ENCODE measurements at places on chromosomes 3 and 15.

DNA sequence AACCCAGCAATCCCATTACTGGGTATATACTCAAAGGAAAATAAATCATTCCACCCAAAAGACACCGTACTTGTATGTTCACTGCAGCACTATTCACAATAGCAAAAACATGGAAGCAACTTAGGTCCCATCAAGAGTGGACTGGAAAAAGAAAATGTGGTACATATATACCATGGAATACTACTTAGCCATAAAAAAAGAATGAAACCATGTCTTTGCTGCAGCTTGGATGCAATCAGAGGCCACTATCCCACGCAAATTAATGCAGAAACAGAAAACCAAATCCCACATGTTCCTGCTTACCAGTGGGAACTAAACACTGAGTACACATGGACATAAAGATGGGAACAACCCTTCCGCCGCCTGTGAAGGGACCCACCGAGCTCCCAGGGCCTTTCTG, 34.2 kb downstream of the UACA start:
- H3K27ac ChIP-seq, result no peak overlapping the region
- H3K27me3 ChIP-seq, result peaks cover 11% of the 10 kb centered on the region
- DNase-seq, result no peak
- H3K4me3 ChIP-seq, result no peak overlapping the region

DNA sequence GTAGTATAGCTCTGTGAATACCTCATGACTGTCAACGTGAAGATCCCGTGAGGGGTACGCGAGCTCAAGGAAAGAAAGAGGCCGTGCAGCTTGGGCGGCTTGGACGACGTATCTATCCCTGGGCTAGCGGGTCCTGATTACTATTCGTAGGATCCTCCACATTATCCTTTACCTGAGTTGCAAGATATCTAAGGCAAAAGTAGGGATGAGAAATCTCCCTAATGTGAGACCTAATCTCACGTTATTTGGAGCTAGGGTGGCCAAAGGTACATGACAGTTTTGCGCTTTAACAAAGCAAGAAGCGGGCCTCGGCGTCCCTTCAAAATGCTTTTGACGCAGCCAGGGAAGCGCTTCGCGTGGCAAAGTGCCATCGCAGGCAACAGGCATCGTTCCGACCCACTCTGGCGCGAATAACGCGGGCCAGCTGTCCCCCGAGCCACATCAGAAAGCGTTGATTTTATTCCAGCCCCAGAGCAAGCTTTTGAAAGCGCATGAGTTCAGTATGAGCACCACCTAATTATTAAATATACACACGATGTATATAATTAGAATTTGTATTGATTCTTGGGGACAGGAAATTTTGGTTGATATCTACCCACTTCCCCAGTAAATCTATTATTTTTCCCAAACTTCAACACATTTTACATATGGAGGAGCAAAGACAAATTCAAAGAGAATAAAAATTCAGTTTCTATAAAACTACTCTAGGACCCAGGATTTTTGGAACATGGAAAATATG, 2.5 kb upstream of the EOMES start:
- no peak for DNase-seq
- peaks cover 38% of the 10 kb centered on the region for H3K4me1 ChIP-seq
- H3K36me3 ChIP-seq, result no peaks in the 10 kb centered on the region
- no peak overlapping the region for H3K4me3 ChIP-seq

GRCh38 chr3:94500146-94500545, 437.3 kb downstream of the NSUN3 start:
- DNase-seq, result no peak
- H3K4me1 ChIP-seq, result no peaks in the 10 kb centered on the region
- no peak overlapping the region for H3K4me3 ChIP-seq
- no peak overlapping the region for H3K27ac ChIP-seq
- H3K27me3 ChIP-seq, result no peaks in the 10 kb centered on the region

DNA sequence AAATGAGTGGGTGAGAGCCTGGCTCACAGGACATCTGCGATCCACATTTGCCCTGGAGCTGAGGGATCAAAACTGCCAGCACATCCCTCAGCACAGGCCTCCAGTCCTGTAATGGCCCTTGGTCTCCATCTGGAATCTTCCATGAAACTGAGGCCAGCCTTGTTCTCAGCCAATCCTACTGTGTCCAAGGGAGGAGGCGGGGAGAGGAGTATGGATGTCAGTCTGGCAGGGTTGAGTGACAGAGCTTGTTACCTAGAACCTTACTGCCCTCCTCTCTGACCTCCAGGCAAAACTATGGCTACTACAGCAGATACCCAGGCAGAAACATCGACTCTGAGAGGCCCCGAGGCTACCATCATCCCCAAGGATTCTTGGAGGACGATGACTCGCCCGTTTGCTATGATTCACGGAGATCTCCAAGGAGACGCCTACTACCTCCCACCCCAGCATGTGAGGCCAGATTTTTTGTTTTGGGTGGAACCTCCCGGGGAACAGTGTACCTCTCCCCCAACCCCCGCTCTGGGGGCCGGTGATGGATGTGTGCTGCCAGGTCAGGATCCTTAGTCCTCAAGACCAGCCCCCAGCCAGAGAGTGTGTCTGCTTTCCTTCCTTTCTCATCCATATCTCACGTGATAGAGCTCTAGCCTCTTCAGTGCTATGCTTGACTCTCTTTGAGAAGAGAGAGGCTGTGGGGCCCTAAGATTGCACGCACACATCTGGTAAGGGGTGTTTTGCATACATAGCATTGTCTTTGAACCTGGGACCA, 41.3 kb downstream of the CHDH start:
- H3K4me3 ChIP-seq, result no peak overlapping the region
- DNase-seq, result no peak
- H3K4me1 ChIP-seq, result peaks cover 3% of the 10 kb centered on the region
- no peaks in the 10 kb centered on the region for H3K36me3 ChIP-seq
- no peak overlapping the region for H3K27ac ChIP-seq

DNA sequence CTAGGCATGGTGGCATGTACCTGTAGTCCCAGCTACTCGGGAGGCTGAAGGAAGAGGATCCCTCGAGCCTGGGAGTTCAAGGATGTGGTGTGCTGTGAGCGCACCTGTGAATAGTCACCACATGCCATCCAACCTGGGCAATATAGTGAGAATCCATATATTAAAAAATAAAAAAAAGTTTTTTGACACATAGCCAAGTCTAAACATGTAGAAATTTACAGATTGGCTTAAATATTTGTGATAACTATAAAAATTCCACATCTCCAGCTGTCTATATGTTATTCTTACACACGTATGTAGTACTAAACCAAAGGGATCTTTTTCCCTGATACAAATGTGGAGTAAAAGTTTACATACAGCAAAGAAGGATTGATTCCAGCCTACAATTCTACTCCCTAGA, 119.7 kb downstream of the CNTN4 start:
- H3K27ac ChIP-seq, result no peak overlapping the region
- no peak for DNase-seq
- H3K4me1 ChIP-seq, result no peaks in the 10 kb centered on the region

GRCh38 chr15:48149858-48150257, 28.2 kb downstream of the MYEF2 start:
- peaks cover 23% of the 10 kb centered on the region for H3K36me3 ChIP-seq
- no peak overlapping the region for H3K27ac ChIP-seq
- H3K4me3 ChIP-seq, result no peak overlapping the region
- H3K27me3 ChIP-seq, result no peaks in the 10 kb centered on the region
- peaks cover 2% of the 10 kb centered on the region for H3K4me1 ChIP-seq
- DNase-seq, result no peak

- no peaks in the 10 kb centered on the region for H3K36me3 ChIP-seq
- no peak overlapping the region for H3K4me3 ChIP-seq
- H3K27me3 ChIP-seq, result peaks cover 4% of the 10 kb centered on the region
- H3K4me1 ChIP-seq, result no peaks in the 10 kb centered on the region
These were observed 7.7 kb upstream of the DCP1A start for GRCh38 chr3:53354945-53355498.

- H3K27me3 ChIP-seq, result no peaks in the 10 kb centered on the region
- H3K27ac ChIP-seq, result no peak overlapping the region
- no peaks in the 10 kb centered on the region for H3K4me1 ChIP-seq
- no peak for DNase-seq
- H3K36me3 ChIP-seq, result no peaks in the 10 kb centered on the region
These were observed 48.7 kb upstream of the TSC22D2 start for GRCh38 chr3:150359381-150359780.

GRCh38 chr3:184741798-184742675, 30.2 kb upstream of the MAGEF1 start:
- no peak overlapping the region for H3K4me3 ChIP-seq
- no peaks in the 10 kb centered on the region for H3K27me3 ChIP-seq
- H3K27ac ChIP-seq, result no peak overlapping the region
- H3K36me3 ChIP-seq, result no peaks in the 10 kb centered on the region

DNA sequence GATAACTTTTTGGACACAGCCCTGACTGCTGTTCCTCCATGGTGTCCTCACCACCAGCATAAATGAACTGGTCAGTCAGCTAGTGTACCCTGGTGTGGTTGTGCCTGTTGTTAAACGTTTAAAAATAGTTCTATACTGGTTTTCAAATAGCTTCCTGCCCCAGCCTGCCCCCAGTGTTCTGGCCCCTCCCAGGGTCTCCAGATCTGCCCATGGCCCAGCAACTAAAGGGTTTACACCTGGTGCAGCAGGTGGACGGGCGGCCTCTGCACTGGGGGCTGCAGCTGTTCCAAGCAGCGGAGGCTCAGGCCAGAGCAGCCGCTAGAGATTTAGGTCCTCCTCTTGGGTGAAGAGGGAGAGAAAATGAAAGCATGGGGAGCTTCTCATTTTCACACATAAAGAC, 6.1 kb upstream of the NR2E3 start:
- H3K36me3 ChIP-seq, result no peaks in the 10 kb centered on the region
- no peak for DNase-seq
- no peak overlapping the region for H3K4me3 ChIP-seq
- peaks cover 2% of the 10 kb centered on the region for H3K4me1 ChIP-seq
- H3K27ac ChIP-seq, result no peak overlapping the region
- peaks cover 13% of the 10 kb centered on the region for H3K27me3 ChIP-seq

- H3K27me3 ChIP-seq, result no peaks in the 10 kb centered on the region
- no peaks in the 10 kb centered on the region for H3K4me1 ChIP-seq
- H3K4me3 ChIP-seq, result no peak overlapping the region
- DNase-seq, result no peak
- H3K27ac ChIP-seq, result no peak overlapping the region
- no peaks in the 10 kb centered on the region for H3K36me3 ChIP-seq
These were observed 562.7 kb downstream of the MFSD1 start for GRCh38 chr3:159364511-159364910.

- peaks cover 19% of the 10 kb centered on the region for H3K4me1 ChIP-seq
- DNase-seq, result no peak
- H3K36me3 ChIP-seq, result no peaks in the 10 kb centered on the region
These were observed 4.5 kb downstream of the DLEC1 start for GRCh38 chr3:38043486-38043885.

GRCh38 chr3:57974796-57975388, 33.3 kb upstream of the FLNB start:
- DNase-seq, result no peak
- no peaks in the 10 kb centered on the region for H3K4me1 ChIP-seq
- no peak overlapping the region for H3K4me3 ChIP-seq
- no peaks in the 10 kb centered on the region for H3K27me3 ChIP-seq
- no peak overlapping the region for H3K27ac ChIP-seq

DNA sequence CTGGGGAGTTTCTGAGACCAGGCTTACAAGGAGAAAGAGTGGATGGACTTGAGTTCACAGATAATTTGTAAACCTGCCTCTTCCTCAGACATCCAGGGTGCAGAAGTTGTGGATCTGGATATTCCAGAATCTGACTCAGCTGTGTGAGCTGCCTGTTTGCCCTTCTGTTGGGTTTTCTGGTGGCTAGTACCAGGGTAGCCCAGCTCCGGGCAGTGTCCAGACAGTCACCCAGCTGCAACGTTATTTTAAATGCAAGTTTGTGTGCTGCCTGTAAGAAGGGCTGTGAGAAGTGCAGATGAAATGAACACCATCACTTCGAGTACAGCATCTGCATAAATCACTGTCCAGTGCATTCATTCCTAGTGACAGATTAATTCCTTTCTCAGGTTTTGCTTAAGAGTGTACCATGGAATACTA, 1053.0 kb downstream of the TUSC7 start:
- no peaks in the 10 kb centered on the region for H3K27me3 ChIP-seq
- H3K36me3 ChIP-seq, result no peaks in the 10 kb centered on the region
- no peak for DNase-seq

- no peak for DNase-seq
- no peaks in the 10 kb centered on the region for H3K4me1 ChIP-seq
These were observed 101.7 kb upstream of the TP63 start for GRCh38 chr3:189529468-189529867.

GRCh38 chr3:109803274-109803673, 465.9 kb upstream of the DPPA4 start:
- H3K27me3 ChIP-seq, result no peaks in the 10 kb centered on the region
- no peak for DNase-seq
- H3K36me3 ChIP-seq, result no peaks in the 10 kb centered on the region
- no peak overlapping the region for H3K27ac ChIP-seq

DNA sequence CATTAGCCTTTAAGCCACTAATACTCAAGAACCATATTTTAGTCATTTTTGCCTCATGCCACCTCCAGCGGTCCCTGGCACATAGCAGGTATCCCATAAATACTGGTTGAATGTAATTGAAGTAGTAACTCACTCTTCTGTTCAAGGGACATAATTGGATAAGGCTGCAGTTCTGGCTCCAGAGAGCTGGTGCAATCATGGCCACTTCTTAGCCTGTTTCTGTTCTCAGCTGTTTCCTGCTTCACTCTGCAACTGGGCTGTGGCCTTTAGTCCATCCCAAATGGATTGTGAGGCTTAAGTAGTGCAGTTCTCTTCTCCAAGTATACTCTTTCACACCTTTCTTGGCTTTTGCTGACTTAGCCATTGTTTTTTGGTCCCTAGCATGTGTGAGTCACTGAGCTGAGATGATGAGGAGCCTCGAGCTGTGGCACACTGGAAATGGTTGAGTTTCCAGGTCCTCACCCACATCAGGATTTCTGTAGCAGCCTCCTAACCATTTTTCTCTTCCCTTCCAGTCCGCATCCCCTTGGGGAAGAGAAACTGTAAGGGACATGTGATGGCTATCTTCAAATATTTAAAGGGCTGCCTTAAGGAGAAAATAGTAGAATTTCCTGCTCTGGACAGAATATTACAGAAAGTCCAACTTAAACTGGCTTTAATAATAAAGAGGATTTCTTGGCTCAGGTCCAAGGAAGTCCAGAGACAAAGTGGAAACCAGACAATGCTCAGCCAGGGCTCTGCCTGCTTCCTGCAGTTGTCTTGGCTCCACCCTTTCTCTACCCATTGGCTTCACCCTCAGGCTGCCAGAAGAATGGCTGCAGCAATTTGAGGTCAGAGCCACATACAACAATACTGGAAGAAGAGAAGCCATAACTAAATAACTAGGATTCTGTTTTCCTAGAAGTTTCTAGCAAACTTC, 305.4 kb upstream of the ROPN1 start:
- H3K27ac ChIP-seq, result no peak overlapping the region
- peaks cover 22% of the 10 kb centered on the region for H3K27me3 ChIP-seq
- H3K36me3 ChIP-seq, result no peaks in the 10 kb centered on the region
- DNase-seq, result no peak

Measured in activated B cell treated with CpG ODN at 0.5 μM for 24 hours (primary cell).